ENCODE measurements at places on chromosomes 16 and 17. TPM values are rescaled to one million over a fixed set of nuclear protein-coding genes. Genes with fewer than 3 reads are reported as not detected.

The AOC3 gene
- 9.2 TPM for total RNA-seq

The KRT27 gene
- total RNA-seq, result not detected

The QPRT gene
- total RNA-seq, result 25.7 TPM

The C17orf78 gene
- not detected for total RNA-seq

The GCGR gene
- total RNA-seq, result not detected

The SECTM1 gene
- 3.5 TPM for total RNA-seq

The XAF1 gene
- 32.3 TPM for total RNA-seq
